ENCODE measurements at places on chromosomes 1 and 21.

GRCh38 chr1:56557746-56558145 is 21.6 kb downstream of the PLPP3 start:
- DNase-seq, result no peak

DNA sequence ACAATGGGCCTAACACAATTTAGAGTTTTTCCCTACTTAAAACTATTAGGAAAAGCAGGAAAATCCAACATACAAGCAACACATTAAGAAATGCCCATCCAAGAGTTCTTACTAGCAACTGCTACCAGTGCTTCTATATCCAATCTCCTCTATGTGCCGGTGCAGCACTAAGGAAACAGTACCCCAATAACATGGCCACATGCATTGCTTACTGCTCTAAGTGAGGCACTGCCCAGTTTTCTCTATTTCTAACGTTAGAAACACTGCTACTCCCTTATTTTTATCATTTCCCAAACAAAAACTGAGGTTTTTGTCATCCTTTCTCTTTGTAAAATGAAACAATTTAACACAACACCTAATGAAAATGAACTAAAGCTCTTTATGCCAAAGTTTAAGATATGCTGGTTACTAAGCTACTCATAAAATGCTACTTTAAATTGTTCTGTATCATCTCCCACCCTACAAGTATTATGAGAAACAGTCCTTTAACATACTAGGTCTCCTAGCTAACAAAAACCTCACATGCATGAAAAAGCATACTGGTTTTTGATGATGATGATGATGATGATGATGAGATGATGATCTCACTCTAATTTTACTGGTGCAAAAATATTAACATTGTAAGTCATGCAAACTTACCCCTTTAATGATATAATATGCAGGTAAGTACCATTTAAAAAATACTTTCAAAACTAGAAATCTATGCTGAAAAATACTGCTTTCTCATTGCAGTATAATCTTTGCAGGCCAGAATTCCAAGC is 90.7 kb upstream of the TTC39A start:
- no peak for DNase-seq

DNA sequence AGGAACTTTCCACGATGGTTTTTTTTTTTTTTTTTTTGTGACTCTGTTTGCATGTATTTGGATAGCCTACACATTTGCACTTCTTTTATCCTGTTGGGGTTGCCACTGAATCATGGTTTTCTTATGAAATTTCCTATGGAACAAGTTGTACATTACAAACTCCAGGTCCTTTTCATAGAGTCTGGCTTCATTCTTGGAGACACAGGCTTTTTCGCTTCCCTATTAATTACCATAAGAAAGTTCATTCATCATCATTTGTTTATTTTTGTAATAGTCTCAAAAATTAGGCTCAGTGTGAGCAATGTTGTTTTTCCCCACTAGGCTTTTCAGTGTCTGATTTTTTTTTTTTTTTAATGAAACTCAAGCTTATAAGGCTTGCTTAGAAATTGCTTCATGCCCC is 179.4 kb downstream of the FMN2 start:
- no peak for DNase-seq

- no peak for DNase-seq
These were observed 239.1 kb upstream of the FGGY start for GRCh38 chr1:59057796-59058195.

DNA sequence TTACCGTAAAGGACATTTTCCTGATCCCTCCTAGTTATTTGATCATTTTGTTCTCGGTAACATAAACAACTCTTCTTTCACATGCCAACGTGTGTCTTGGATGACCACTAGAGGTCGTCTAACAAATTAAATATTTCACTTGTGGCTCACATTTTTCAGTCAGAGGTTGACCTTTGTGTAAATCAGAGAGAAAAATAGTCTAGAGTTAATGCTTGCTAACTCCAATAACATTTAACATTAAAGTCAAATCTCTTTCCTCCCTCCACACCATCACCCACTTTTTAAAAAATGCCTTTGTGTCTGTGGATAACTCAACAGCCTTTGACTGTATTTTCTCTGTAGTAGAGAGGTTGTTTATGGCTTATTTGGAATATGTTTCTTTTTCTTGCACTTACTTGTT is 220.5 kb upstream of the B3GALT2 start:
- no peak for DNase-seq

GRCh38 chr1:227378181-227378580 is 59.9 kb upstream of the CDC42BPA start:
- no peak for DNase-seq

- no peak for DNase-seq
These were observed 70.0 kb downstream of the PLD5 start for GRCh38 chr1:242454262-242455051.

DNA sequence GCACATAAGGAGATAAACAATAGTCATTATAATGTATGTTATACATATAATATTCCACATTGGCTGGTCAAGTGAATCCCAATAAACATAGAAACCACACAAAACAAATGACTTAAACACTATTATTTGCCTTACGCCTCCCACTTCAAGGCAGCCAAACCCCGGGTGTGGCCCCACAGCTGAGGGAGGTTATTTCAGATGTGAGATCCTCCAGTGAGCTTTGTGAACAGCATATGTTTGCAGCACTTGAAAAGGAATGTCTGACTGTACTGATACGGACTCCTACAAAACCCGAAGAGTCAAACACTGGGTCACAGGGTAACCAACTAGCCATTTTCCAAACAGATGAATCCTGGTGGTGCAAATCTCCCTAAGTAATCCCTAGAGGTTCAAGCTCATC is 27.1 kb upstream of the DISP1 start:
- DNase-seq, result no peak

DNA sequence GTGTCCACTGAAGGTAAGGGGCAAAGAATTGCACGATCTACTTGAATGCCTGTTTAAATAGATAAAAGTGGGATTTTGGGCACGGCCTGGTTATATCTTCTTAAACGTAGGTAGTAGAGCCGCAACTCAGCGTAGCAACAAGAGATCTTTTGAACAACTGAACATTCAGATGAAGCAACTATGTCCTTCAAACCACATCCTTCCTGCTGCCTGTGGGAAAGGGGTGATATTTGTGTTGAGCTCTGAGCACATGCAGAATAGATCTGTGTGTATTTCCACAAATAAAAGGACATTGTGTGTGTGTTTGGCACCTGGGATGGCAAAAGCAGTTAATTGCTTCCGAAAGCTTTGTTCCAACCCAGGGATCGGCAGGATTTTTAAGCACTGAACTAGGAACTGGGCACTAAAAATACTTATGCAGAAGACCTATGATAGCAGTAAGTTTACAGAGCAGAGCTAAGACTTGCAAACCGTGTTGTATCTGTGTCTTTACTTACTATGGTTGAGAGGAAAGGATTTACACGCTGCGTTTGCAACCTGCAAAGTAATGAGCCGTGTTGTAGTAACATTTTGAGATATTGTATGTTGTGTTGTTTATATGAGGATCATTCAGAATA is 333.4 kb downstream of the CHRM3 start:
- DNase-seq, result peak; percentile 12

DNA sequence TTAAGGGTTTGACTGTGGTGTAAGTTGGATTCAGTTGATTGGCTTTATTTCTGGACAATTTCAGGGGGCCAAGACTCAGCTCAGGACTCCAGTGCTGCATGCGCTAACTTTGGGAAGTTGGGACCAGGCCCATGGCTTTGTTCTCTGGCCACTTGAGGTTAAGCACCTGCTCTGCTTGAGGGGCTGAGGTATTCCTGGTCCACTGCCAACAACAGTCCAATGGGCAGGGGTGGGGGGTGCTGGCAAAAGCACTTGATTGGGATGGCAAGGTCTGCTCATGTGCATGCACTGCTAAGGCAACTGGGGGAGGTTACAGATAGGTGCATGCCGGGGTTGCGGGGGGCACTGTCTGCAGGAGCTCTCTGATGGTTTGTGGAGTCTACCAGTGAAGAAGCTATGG is 52.6 kb upstream of the ASB17 start:
- DNase-seq, result no peak

DNA sequence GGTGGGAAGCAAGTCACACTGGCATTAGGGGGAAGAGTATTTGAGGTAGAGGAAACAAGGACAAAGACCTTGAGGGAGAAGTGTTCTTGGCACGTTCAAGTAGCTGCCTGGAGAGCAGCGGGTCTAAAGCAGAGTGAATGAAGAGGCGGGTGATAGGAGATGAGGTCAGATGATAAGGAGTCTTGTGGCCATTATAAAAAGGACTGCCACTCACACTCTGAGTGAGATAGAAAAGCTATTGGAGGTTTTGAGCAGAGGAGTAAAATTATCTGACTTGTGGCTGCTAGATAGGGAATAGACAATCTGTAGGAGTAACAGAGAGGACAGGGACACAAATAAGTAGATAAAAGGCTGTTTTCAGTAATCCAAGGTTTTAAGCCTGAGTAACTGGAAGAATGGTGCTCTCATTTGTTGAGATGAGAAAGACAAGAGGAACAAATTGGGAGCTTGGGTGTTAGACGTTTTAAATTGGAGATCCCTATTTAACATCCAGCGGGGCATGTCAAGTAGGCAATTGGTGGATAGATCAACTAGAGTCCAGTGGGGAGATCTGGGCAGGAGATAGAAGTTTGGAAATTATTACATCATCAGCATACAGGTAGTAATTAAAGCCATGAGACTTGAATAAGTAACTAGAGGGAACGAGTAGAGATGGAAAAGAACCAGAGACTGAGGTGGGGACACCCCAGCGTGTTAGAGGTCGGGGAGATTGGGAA is 43.7 kb downstream of the HENMT1 start:
- DNase-seq, result no peak

DNA sequence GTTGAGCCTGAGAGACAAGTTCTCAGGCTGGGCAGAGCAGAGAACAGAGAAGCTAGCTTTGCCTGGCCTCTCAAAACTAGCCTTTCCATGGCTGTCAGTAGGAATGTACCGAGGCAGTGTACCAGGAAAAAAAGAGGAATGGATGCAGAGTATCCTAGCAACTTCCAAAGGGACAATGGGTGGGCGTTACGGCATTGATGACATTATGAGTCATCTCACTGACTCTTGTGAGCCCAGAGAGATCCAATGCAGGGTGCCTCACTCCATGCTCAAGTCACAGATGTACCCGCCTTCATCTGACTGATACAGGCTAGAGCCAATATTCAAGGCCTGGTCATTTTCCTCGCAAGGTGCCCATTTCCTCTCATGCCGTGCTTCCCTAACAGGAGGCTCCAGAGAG is 51.4 kb upstream of the C8B start:
- DNase-seq, result no peak

DNA sequence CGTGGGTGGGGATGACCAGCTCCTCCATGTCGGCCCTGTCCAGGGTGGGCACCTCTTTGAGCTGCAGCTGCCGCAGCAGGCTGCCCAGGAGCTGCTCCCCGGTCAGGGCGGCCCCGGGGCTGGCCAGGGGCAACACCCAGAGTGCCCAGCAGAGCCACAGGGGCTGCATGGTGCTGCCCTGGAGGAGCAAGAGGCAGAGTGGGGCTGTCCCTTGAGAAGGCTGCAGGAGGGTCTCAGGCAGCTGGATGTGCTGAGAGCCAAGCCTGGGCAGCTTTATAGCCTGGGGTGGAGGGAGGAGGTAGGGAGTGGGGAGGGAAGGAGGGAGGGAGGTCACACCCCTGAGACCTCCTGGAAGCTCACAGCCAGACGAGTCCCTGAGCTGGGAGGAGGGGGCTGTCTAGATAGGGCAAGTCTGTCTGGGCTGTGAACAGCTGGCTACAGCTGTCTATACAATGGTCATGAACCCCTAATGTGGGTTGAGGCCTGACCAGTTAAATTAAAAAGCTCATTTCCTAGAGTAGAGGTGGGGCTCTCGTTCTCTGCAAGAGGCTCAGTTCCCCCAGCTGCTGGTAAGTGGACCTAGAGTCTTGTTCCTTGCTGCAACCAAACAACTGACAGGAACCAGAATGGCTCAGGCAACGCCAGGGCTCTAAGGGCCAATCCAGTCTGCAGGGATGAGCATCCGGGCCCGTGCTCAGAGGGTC is at the start of gene LEFTY1:
Gene LEFTY1, minus strand, starts transcription at position 249 of the 704 bp plus-strand sequence. Its CDS starts 80 bp downstream, at position 169.
- DNase-seq, result no peak

Data from stimulated activated CD4-positive, alpha-beta T cell treated with anti-CD3 and anti-CD28 coated beads, TNF-alpha, amount 100 ng/mL, for 1 hour (primary cell).